ENCODE measurements at places on chromosomes 5 and 9. TPM values are rescaled to one million over a fixed set of nuclear protein-coding genes. Genes with fewer than 3 reads are reported as not detected.

ORM2 gene
- not detected for total RNA-seq

MORN5 gene
- not detected for total RNA-seq

CEP72 gene
- 3.2 TPM for total RNA-seq

PLAA gene
- total RNA-seq = 35.1 TPM

CDC26 gene
- total RNA-seq = 35.8 TPM

TMEM250 gene
- 39.7 TPM for total RNA-seq

BAAT gene
- under 0.01 TPM for total RNA-seq

NOP16 gene
- total RNA-seq = 9.3 TPM

LHX6 gene
- not detected for total RNA-seq

ANXA2R gene
- 3.9 TPM for total RNA-seq

MUSK gene
- not detected for total RNA-seq
